ENCODE measurements at places on chromosomes 12 and 14.

DNA sequence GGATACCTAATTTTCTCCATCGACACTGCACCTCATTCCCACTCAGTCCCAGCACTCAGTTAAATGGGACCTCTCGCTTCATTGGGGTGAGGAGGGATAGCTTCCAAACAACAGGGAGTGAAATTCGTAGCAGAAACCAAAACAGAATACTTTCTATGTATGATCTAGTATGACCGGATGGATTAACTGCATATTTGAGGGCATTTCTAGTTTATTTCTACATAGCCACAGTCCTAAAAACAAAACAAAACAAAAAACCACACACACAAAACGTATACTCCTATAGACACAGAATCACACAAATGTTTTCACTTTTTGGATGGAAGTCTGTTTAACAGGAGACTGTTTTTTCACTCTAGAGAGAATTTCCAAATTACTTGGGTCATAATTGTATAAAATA, 307.5 kb upstream of the FKBP4 start:
- no peak for DNase-seq

DNA sequence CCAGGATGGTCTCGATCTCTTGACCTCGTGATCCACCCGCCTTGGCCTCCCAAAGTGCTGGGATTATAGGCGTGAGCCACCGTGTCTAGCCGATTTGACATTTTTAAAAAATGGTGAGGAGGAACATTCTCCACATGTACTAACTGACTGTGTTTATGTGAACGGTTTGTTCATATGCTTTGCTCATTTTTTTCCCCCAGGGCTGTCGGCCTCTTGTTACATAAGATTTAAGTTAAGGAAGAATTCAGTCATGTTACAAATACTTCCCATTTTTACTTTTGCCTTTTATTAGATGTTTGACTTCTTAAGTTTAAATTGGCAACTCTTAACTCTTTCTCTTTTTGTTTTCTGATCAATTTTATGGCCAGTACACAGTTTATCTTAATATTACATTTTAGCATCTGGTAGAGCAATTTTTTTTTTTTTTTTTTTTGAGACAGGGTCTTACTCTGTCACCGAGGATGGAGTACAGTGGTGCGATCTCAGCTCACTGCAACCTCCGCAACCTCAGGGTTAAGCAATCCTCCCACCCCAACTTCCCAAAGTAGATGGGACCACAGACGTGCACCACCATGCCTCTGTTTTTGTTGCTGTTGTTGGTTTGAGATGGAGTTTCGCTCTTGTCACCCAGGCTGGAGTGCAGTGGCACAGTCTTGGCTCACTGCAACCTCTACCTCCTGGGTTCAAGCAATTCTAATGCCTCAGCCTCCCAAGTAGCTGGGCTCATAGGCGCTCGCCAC, 9.6 kb downstream of the GNS start:
- DNase-seq: no peak

- DNase-seq: no peak
These were observed 5.3 kb upstream of the RAB35 start for GRCh38 chr12:120121766-120122293.

- DNase-seq: no peak
These were observed 221.2 kb upstream of the FLRT2 start for GRCh38 chr14:85308531-85309300.

DNA sequence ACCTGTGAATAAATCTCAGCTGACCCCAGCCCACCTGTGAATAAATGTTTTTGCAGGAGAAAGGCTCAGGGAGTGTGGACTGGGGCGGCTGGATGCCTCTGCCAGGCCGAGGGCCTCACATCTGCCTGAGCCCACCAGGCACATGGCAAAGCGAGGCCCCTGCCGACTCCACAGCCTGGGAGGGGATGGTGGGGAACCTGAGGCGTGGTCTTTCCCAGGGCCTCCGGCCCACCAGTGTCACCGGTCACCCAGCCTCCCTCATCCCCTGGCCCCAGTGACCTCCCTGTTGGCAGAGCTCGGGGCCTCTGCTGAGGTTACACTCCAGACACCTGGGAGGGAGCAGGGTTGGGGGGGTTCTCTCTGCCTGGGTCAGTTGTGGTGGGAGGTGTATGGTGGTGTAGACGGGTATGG, 8.2 kb downstream of the NOC4L start:
- DNase-seq: no peak

GRCh38 chr12:94405413-94406116, 54.1 kb downstream of the CEP83 start:
- DNase-seq: no peak

DNA sequence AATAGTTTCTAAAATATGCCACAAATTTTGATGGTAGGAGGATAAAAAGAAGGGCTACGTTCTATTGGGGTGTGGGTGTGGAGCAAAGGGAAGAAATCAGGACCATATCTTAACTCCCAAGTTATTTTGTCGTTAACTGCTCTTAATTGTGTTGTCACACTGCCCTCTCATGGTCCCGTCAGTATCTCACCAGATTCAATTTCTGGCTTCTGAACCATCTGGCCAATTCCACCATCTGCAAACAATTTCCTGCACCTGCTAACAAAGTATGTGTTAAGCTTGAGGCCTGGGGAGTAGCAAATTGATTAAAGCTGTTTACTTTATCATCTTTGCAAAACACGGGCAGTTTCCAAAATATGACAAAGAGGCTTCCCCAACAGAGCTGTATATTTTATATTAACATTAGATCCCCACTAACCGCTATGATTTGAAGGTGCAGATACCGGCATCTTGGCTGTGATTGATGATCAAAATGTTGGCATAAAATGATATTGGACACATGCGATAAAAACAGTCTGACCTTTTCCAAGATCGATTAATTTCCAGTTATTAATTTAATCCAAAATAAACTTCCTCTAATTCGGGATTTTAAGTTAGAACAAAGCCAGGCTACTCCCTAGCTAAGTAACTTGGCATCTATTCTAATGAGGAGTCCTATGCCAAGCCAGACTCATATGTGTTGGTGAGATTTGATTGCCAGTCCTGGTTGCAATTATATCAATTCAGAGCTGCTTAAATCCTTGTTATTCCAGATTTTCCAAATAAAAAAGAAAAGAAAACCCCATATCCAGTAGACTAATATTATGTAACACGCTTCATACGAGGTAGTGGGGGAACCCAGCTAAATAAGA, 6.9 kb upstream of the DNM1L start:
- no peak for DNase-seq

- DNase-seq: no peak
These were observed 24.3 kb upstream of the SLC38A2 start for GRCh38 chr12:46396826-46397225.

DNA sequence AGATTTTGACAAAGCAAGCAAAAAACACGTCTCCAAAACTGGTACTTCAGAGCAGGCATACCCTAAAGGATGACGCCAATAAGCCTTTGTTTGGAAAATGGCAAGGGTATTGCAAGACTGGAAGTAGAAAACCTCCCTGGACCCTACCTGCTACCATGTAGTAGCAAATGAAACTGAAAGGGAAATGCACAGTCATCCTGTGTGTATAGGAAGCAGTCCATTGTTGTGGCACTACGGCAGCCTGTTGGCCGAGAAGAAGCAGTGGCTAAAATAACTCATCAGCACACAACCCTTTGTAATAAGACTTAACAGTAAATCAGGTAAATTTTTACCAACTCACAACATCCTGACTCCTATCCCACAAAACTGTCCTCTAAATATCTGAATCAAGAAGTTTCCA, 386.4 kb downstream of the RGS6 start:
- DNase-seq: no peak

GRCh38 chr12:57049890-57050289, at the start of gene MYO1A:
TSS of gene MYO1A (minus strand) at chr12:57050129. CDS start at chr12:57048323, 1,806 bp downstream.
- no peak for DNase-seq

DNA sequence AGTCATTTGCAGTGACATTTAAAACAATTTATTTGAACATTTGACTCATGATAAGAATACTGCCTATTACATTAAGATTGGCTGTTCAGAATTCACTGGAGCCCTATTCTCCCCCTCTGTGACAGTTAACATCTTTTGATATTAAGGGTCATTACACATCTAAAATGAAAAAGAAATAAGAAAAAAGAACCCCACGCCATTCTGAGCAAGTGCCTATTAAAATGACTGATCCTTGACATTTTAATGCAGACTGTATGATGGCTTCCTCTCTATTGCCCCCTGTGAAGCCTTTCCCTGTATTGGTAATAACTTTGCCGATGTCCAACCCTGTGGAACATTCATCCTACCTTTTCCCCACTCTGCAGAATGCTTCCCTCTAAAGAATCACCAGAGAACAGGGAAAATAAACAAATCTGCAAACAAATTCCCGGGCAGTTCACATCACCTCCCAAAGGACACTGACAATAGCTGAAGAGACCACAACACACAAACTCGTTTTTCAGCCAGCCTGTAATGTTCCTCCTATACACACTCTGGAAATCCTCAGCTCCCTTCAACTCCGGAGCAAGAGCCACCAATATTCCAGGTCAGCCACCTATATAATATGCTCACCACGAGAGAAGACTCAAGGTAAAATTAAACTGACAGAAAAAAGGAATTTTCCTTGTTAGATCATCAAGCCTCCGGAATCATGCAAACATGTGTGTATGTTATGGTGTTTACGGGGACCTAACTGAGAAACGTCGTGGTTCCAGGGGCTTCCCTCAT, 2.1 kb downstream of the NIN start:
- DNase-seq: no peak

DNA sequence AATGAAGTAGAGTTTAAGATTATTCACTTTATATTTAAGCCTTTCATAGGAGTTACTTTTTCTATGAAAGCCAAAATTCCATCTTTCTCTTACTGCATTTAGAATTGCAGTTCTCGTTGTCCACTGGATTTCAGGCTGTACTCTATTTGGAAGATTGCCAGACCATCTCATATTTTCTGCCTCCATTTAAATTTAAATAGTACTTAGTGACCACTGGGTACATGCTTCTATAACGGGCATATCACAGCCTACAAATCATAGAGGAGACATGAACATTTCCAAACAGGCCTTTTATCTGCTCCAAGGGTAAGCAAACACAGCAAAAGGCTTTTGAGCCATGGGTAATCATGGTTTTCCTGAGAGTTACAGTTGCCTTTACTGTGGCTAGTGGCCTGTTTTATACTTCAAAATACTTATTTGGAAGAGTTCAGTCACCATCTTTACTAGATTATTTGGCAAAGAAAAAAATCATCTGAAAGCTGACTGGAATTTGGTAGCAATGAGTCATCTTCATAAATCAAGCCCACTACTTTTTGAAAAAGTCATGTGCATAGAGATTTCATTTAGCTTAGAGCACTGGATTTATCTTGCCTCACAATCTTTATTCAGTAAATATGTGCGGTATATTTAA, 15.7 kb downstream of the ANO6 start:
- no peak for DNase-seq

GRCh38 chr14:50677527-50678063, 9.5 kb upstream of the SAV1 start:
- no peak for DNase-seq

DNA sequence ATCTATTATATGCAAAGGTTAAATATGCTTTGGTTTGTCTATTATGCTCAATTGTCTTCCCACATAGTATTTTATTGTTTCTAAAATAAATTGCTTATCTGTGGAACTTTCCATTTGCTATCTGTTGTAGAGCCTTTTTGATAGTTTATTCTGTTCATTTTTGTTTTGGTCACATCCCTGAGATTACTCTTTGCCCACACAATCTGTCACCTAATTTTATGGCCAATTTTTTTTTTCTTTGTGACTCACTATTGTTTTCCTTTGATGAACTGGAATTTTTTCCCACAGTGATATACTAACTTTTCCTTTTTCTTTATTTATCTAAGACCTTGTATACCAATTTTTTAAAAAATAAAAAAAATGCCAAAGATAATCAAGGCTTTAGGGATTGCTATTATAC, 61.1 kb downstream of the RASSF9 start:
- no peak for DNase-seq

DNA sequence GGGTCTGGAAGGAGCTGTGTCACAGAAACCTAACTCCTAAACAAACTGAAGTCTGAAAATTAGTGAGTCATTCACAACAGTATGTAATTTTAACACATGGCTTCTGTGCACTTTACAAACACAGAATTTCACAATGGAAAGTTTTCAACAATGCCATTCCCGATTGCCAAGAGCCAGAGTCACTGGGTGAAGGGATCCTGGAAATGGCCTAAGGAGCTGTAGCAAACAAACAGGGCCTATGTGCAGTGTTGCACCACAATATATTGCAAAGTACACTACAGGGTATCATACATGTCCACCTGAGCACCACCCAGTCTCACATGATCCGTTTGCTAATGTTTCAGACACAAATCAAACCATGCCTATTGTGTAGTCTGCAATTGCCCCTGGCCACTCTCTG, 184.7 kb upstream of the OTX2 start:
- no peak for DNase-seq

DNA sequence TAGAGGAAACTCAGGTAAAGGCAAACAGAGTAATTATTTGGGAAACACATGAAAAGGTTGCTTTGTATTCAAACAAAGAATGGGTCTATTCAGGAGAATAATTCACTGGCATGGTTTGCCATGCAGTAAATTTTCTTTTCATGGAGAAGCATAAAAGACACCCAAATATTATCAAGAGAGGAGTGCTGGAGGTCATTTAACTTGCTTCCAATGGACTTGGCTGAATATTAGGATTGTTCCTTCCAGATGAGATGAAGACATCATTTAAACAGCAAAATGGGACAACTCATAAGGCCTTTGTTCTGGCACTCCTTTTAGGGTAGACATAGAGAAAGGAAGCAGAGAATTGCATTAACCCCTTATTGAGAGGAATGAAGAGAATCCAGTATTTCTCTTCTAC, 38.7 kb downstream of the WIF1 start:
- DNase-seq: no peak

DNA sequence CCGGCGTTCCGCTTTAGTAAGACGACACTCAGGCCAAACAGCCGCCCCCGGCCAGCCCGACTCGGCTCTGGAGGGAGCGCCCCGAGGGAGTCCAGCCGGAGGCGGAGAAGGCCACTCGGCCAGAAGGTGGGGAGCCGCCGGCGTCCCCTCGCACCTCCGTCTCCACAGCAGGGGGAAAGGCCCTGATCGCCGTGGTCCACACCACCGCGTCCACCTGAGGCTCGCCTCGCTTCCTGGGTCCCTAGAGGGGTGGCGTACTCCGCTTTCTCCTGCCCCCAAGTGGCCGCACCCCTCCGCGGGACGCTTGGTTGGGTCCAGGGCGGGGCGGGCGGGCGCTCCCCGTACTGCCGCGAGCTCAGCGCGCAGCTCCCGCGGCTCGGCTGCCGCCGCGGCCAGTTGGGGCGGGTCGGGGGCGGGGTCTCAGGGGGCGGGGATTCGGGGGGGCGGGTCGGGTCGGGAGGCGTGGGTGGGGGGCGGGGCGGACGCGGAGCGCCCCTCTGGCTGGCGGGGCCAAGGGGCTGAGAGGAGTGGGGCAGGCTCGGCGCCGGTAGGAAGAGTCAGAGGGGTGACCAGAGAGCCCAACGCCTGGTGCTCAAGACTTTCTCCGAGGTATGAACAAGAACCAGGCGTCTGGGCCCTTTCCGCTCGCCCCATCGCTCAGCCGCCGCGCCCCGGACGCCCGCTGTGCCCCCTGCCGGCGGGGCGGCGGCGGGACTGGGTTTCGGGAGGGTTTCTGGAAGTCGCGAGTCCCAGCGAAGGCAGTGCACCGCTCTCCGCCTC, at the start of gene FRMD6:
TSS of gene FRMD6 (plus strand) at position 523 of the 780 bp plus-strand sequence. CDS start 37,927 bp downstream, outside the sequence.
- DNase-seq: peak; percentile 66

GRCh38 chr12:105281694-105282049, 45.7 kb upstream of the APPL2 start:
- DNase-seq: no peak

- DNase-seq: peak; percentile 88
These were observed 741.8 kb downstream of the TMEM121 start for GRCh38 chr14:106268013-106268727.
